ENCODE measurements at places on chromosomes 5 and 9.

DNA sequence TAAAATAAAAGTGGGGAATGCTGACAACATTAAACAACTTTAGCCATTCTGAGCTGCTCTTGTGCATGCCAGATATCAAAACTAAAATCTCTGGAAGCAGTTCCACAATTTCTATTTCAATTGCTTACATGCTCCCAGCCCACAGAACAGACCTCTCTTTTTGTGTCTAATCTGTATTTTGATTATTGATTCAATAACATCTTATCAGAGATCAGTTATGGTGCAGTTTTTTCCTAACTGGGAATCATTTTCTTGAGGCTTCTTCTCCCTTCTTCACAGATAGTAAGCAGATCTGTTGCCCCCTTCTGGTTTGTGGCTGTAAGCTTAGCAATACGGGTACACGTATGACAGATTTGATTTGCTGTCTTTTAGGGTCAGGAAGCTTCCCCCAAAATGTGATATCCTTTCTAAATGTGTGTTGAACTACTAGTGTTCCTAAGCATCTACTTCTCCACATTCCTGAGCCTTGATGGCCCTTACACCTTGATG lies 39.4 kb downstream of the MRPS27 start:
- no peak for DNase-seq

- DNase-seq: no peak
Measured at GRCh38 chr9:7451062-7451461, 348.5 kb downstream of the DMAC1 start.

- DNase-seq: no peak
Measured at GRCh38 chr9:73050065-73050816, 97.4 kb upstream of the ALDH1A1 start.

DNA sequence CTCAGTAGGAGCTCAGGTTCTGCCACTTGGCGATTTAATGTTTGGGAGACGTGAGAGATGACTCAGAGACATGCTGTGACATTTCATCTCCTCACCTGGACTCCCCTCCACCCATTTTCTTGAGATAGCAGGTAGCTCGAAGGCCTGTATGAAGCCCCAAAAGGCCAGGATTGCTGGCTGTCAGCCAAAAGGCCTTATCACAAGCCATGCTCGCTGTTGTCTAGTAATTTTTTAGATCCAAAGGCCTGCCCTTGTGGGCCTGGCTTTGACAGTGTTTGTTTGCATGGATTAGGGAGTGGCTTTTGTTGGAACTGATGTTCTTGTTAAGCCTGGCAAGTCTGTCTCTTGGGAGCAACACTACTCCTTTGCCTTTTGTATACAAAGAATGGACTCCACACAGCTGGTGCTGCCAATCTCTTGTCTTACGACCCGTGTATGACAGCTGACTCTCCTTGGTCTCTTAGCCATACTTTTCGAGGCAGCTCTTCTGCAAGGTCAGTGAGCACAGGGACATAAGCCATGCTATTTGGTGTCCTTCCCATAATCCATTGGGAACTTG lies 22.7 kb downstream of the CAVIN4 start:
- DNase-seq: no peak

DNA sequence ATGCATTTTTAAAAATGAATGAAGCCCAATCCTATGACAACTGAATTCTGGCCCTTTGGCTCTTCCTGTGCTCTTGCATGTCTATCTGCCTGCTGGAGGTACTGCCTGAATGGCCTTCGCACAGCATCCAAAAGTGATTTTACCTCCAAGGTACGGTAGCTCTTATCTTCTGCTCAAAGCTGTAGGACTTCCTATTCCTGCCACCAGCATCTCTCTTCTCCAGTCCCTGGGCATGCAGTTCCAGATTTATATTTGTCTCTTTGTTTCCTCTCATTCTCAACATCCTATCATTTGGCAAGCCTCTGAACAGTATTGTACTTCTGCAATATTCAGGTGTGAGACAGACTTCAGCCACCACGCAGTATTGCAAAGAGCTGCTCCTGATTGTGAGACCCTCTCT lies 43.7 kb upstream of the SH3GL2 start:
- no peak for DNase-seq

- no peak for DNase-seq
Measured at GRCh38 chr5:119864286-119864685, 234.9 kb downstream of the FAM170A start.

- DNase-seq: no peak
Measured at GRCh38 chr9:106701611-106702010, 161.4 kb upstream of the ZNF462 start.

DNA sequence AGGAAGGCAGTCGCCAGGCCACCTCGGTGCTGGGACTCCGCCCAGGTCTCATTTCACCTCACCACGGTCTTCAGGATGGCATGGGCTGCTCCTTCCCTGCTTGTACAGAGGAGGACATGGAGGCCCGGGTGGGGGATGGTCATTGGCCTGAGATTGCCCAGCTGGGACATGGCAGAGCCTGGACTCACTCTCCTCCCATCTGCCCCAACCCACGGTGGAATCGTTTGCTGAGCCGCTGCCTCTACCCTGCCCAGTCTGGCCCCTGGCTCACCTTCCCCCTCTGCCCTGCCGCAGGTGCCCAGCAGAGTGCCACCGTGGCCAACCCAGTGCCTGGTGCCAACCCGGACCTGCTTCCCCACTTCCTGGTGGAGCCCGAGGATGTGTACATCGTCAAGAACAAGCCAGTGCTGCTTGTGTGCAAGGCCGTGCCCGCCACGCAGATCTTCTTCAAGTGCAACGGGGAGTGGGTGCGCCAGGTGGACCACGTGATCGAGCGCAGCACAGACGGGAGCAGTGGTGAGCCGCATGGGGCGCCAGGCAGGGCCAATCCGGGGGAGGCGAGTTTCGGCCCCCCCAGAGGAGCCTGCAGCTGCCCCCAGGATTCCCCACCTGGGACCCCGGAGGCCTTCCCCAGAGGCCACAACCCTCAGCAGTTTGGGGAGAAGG lies 36.7 kb downstream of the HK3 start:
- DNase-seq: no peak

All from psoas muscle (tissue), 8 donors.